NCI-H1930 (cell line): ENCODE measurements at places on chromosomes 11 and 22.

- DNase-seq: peak; percentile 11
Observed at GRCh38 chr22:43151251-43152002, at the start of gene TSPO. Gene TSPO (plus strand): TSS chr22:43151559. CDS start chr22:43159239, 7,680 bp downstream.

DNA sequence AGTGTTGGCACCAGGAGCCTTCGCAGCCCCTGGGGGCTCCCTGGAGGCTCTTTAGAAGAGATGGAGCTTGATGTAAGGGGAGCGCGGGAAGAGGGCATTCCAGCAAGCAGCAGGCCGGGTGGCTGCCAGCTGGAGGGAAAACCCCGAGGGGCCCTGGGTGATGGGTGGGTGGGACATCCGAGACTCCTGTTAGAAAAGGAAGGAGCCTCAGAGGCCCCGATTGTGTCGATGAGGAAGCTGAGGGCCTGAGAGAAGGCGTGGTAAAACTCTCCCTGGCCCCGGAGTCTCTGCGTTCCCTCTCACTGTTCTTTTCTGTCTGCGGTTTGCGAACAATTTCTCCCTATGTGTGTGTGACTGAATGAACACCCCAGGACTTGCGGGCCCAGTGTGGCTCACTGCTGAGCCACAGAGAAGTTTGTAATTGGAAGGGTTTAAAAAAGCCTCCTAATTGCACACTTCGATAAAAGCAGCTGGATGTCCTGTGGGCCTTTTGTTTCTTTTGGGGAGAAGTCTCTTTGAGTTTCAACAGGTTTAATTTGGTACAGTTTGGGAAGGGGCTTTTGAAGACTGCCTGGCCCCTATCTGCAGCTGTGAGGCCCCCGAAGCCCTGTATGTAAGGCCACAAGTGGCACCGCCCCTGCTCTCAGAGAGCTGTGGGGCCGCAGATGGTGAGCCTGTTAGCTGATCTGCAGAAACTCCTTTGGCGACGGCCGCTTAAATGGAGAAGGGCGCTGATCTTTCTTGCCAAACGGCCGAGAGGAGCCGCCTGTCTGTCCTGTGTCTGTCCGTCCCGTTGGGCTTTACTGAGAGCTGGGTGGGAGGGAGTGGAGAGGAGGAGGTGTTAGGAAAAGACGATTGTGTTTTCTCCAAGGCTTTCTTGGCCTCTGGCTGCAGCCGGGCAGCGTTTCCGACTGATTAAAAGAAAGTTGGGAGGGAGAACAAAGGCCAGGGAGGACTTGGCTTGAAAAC, 2.0 kb downstream of the FBLN1 start:
- DNase-seq: no peak

DNA sequence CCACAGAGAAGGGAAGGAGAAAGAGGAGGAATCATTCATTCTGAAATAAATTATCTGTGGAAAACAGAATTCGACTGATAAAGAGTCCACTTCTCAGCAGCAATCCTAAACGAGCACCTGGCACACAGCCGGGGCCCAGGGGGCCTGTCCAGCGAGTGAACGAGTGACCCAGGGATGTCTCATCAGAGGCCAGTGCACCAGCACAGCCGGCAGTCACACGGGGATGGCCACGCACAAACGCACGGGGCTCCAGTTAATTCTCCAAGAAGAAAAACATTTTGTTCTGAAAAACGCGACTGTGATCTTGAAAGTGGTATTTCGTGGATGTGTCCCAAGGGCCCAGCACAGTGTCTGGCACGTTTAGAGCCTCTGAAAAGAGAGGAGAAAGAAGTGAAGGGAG, 154.6 kb downstream of the BRD1 start:
- DNase-seq: no peak

DNA sequence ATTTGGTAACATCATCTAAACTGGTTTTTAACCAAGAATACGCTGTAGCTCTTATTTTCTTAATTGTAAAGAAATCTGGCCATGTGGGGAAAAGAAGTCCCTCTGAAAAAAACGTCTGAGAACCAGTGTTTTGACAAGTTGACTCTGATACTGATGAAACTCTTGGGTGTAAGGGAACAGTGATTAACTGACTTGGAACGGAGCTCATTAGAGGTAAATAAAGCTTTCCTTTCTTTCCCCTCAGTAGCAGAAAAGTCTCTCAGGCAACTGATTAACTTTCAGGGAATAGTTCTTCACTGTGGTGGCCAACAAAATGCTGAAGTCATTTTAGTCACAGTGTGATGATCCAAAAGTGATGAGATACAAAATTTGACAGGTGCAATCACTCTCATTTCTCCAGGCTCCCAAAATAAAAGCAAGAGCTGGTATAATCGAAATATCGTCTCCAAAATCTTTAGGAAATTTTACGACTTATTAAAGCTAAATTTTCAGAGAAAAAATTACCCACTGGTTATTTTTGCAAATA, 52.3 kb downstream of the SLC36A4 start:
- DNase-seq: no peak

DNA sequence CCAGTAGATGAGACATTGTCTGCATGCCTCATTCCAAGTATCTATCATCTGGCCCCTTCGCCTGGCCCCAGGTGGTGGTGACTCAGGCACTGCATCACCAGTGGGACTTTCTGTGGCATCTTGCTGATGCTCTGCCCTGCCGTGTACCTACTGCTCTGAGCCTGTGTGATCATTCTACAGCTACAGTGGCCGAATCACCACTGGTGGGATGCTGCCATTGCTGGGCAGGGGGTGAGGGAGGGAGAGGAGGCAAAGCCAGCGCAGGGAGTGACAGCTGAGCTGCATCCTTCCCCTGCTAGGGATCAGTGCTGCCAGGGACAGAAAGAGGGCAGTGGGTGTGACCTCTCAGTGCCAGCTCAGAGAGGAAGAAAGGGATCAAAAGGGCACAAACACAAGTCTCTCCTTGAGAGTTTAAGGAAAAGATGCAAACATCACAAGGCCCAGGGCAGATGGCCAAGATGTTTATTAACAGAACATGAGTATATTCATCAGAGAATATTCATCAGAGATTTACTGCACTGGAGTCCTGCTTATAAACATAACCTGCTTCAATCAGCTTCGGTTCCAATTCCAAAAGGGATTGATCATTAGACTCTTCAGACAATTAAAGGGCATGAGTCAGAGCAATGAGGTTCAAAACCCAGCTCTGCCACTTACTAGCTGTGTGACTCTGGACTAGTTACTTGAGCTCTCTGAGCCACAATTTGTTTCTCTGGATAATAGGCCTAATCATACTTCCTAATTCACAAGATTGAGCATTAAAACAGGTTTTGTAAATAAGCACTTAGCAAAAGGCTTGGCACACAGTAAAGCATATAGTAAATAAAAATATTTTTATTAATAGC, 109.8 kb downstream of the NAT10 start:
- no peak for DNase-seq

DNA sequence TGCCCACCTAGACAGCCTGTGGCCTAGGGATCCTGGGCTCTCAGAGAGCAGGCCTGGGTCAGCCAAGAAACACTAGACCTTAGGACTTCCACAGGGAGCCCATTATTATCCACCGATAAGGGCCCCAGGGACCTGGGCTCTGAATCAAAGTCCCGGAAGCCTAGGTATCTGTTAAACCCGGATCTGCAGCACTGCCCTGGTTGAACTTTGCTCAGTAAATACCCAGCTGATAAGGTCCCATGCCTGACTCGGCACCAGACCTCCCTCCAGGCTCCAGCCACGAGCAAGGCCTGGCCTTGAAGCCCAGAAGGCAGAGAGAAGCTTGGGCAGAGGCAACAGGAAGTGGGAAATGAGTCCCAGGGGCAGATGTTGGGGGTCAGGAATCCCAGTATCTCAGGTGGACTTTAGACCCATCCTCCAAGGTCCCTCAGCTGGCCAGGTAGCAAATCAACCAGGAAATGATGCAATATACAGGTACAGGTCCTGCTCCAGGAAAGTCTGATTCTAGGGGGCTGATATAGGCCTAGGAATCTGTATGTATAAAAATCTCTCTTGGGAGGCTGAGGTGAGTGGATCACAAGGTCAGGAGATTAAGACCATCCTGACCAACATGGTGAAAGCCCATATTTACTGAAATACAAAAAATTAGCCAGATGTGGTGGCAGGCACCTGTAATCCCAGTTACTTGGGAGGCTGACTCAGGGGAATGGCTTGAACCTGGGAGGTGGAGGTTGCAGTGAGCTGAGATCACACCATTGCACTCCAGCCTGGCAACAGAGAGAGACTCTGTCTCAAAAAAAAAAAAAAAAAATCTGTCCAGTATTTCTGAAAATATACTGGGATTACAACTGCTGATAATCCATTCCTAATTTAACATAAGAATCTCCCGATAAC, 18.7 kb downstream of the POU2AF1 start:
- DNase-seq: no peak

GRCh38 chr11:94738746-94739145, 29.4 kb upstream of the AMOTL1 start:
- DNase-seq: no peak

DNA sequence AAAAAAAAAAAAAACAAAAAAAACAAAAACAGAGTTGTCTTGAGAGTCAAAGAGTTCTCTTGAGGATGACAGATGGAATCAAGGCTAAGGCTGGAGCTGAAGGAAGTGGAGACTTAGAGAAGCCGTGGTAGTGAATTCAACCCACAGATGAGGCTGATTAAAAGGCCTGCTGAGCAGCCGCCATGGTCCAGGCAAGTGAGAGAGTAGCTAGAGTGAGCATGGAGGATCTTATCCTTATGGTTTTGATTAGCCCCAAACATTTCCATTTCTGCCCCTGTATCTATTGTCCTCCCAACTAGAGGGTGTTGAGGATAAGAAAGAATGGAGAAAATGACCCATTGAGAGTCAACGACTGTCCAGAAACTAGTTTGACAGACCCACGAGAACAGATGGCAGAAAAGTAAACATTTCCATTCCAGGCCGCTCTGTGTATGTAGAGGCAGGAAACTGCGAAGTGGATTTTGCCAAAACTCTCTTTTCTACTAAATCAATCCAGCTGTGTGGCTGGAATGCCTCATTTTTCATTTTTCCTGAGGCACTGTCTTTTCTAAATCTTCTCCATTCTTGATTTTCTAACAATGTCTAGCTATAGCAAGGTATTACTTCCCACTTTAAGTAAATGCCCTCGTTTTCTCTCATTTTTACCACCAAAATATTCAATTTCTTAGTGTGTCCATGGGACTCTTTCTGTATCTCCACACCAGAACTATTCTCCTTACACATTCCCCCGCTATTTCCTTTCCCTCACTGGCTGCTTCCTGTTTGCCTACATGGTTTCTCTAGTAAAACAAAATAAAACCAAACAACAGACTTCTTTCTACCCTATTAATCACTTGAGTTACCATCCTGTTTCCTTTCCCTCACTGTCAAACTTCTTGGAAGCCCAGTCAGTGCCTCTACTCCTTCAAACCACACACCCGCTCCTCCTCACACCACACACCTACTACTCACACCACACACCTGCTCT, 5.4 kb upstream of the MMP8 start:
- DNase-seq: no peak

- peak; percentile 33 for DNase-seq
Observed at GRCh38 chr11:116732271-116733042, 40.3 kb downstream of the BUD13 start.

DNA sequence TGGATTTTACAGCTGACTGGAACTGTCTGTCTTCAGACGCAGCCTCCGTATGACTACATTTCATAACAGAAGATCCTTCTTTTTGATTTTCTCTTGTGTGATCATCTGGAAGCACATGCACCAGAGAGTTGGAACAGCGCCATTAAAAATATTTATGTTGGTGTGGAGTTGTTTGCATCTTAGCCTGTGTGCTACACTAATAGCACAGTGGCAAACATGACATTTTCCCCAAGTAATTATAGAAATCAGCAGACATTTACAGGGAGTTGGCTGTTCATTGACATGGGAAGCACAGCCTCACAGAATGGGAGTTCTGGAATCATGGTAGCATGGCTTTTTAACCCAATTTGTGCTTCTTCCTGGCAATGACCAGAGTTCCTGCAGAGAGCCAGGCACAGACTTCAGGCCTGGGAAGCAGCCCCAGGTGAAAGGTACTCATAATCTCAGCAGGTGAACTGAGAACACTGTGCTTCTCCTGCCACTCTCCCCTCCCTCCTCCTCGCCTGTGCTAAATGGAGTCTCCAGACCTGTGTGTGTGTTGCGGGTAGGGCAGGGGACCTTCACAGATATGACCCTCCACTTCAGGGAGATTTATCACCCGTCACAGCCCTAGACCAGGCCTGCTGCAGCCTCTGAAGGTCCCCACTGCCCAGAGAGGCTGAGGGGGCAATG, 82.8 kb upstream of the PLET1 start:
- no peak for DNase-seq

DNA sequence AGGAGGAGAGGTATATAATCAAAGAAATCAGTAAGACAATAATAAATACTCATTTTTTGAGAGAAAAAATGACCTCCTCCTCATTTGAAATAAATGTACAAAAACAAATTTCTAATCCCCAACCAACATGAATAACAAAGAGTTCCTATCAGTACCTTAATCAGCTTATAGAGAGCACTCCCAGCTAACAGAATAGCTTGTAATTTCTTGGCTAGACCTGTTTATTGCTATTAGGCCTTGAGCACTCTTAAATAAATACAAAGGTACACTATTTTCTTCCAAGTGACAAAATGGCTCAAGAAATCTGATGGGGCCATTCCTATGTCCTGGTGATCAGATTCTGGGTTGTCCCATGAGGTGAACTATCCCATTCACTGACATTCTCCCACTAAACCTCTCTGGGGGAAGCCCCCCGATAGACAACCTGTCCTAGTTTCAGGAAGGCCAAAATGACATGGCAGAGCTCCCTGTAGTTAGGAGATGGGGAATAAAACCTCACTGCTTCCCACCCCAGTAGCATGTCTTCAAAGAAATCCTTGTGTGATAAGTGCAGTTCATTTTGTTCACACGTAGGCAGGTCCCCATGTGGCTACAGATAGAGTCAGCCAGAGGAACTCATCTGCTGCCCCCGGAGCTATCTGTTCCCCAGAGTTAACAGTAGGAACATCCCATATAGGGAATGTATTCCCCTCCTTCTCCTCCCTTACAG, 385.7 kb downstream of the SOX6 start:
- DNase-seq: no peak

DNA sequence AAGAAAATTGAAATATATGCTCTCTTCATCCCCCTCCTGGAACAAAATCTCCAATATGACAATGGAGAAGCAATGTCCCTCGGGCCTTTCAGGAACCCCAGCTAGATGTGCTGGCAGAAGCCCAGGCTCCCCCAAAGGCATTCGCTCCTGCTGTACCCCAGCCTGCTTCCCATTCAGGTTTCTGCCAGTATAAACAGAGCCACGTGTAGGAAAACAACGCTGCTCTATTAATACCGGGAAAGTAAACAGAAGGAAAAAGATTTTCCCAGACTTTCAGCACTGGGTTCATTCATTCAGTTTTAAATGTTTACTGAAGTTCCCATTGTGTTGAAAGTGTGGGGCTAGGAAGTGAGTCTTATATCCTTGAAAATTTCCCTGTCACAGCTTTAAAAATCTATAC, 147.1 kb downstream of the CADM1 start:
- DNase-seq: no peak
